ENCODE measurements at places on chromosomes 5 and 9.

GRCh38 chr5:103228061-103228460 is 30.5 kb upstream of the MACIR start:
- no peak for DNase-seq

DNA sequence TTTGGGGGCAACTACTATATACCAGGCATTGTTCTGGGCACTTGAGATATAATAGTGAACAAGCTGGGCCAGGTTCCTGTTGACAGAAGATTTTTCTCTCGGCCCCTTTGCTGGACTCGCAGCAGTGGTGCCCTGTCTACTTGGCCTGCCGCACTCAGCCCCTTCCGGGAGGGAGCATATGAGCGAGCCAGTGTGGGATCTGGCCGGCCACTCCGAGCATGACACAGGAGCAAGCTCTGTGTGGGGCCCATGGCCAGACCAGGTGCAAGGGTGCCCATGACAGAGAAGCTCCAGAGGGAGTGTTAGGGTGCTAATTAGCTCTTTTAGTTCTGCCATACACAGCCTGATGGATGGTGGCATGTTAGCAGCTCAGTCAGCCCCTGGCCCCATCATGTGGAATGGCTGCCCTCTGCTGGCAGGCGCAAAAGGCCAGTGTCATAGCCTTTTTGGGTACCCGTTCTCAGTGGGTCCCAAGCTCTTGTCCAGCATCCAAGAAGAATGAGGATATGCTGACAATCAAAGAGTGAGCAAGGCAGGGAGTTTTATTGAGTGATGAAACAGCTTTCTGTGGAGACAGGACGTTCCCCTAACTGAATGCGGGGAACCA is 9.3 kb upstream of the KIF4B start:
- DNase-seq: no peak

- no peak for DNase-seq
Measured at GRCh38 chr9:101849102-101849707, 110.8 kb upstream of the GRIN3A start.

- no peak for DNase-seq
Measured at GRCh38 chr9:28287455-28287854, 714.2 kb upstream of the C9orf72 start.

GRCh38 chr5:13566871-13567339 is 377.6 kb downstream of the DNAH5 start:
- DNase-seq: no peak

DNA sequence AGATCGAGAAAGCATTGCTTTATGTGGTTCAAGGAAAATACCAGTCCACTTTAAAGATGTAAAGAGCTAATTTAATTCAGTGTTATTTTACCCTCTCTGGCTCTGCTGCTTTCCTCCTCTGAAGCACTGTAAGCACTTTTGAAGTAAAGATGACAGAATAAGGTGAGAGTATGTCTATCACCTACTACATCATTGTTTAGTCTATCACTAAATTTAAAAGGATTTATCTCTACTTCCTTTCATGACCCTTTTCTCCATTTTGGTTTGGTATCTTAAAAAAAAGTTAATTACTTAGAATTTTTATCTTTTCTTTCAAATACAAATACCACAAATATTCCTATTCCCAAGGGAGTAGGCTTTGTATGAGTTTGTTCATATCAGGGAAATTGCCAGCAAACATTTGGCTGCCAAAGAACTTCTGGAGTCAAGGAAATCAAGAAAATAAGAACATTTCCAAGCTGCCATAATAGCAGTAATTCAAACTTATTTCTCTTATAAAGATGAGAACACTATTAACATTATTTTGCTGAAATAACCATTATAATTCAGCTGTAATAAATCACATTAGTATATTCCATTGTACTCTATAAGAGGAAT is 77.8 kb downstream of the SLC38A9 start:
- DNase-seq: no peak

Data from activated T-cell treated with anti-CD3 and anti-CD28 coated beads, Interleukin-2, amount 50 U/mL, for 1 hour (primary cell).